ENCODE measurements at places on chromosomes 2 and 18.
A peak's percentile ranks its signal among the peaks of the same experiment; 100 is the strongest.

- no peak for DNase-seq
Observed at GRCh38 chr2:218022131-218022850, 19.5 kb upstream of the TNS1 start.

- DNase-seq: no peak
Observed at GRCh38 chr2:134683561-134684112, 35.2 kb downstream of the TMEM163 start.

- DNase-seq: peak; percentile 23
Observed at GRCh38 chr2:75079575-75079974, 119.7 kb downstream of the TACR1 start.

DNA sequence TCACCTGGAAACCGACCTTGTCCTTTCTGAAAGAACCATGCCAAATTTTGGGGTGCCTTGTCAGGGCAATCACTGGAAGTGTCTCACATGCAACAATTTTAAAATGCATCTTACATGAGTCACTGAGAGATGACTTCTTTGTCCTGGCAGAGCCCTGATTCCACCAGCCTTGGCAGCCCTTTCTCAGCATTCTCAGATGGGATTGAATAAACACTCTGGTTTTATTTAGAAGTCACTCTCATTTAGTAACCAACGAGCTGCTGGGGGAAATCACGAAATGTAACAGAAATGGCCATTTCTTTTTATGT, 3.8 kb upstream of the ATP8B1 start:
- DNase-seq: peak; percentile 87

DNA sequence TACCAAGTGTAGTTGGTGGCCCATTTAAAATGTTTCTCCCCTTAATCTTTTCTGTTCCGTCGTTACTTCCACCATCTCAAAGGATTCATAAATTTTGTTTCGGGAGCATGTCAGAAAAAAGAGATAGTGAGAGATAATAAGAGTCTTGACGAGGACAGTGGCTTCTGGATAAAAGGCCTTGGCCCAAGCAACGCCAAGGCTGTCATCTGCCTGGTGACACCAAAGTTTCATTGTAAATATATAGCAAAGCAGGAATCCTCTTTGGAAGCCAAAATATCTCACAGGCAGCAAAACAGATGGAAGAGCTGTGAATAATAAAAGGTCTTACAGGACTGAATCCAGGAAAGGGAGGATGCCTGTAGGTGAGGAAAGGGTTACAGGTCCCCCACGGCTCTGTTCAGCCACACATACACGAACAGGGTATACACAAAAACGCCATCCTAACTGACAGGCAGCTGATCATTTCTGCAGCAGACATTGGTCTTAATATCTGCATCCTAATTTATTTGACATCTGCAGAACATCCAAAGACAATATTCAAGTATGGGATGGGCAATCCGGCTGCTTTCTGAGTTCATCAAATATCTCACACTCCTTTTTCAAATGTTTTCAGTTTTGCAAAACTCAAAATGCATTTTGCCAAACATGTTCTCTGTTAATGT, 382.8 kb downstream of the OSR1 start:
- DNase-seq: no peak

GRCh38 chr2:163373496-163373895, 362.3 kb downstream of the FIGN start:
- DNase-seq: no peak

GRCh38 chr18:12883372-12883683, 709 bp downstream of the PTPN2 start:
- no peak for DNase-seq

DNA sequence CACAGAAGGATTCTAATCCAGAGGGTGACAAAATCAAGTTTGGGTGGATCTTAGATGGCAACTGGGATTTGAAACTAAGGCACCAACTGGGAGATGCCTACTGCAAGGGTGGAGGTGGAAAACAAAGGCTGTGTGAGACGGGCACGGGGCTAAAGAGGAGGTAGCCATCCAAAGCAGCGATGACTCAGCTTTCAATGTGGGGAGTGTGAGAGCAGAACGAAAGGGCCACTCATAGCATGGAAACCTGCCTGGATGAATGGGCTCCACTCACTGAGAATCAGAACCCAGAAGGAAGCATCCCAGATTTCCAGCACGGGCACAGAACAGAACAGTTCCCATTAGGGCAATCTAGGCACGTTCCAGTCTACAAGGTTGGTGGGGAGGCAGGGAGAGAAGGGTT, 159.5 kb downstream of the COL4A4 start:
- DNase-seq: no peak

- peak; percentile 4 for DNase-seq
Observed at GRCh38 chr18:40642692-40643229, 1312.3 kb upstream of the PIK3C3 start.

DNA sequence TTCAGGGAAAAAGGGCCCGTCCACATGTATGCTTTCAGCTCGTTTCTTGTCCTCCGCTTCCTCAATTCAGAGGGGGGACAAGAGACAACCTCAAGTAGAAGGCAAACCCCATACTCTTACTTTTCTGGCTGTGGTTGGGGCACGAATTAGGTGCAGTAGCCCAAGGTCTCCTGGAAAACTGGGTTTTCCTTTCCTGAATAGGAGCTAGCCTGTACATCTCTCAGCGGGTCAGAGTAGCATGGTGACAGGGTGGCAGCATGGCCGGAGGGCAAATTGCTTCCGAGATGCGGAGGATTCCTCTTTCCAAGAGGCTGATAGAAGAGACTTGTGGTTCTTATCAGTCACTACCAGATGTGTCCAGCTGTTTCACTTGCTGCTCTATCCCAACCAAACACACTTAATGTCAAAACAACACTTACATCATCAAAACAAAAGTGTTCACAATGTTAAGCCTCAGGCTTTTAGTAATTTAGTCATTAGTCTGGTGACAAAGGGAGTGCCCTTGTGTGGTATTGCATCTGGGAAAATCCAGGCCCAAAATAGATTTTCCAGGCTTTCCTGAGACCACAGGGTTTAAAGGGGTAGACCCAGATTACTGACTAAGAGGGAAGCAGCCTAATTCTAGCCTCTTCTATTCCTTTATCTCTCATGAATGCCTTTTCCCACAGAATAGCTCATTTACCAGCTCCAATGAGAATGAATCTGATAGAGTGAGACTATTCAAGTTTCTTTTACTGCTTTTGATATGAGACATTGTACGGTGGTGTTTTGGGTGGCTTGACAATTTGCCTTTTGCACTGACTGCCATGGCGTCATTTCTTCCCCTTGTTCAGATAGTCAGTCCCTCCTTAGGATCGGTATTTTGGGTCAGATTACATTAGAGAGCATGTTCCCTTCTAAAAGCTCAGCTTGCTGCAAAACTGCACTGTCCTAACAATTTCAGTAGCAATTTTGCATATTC, 162.0 kb downstream of the LTBP1 start:
- peak; percentile 47 for DNase-seq

DNA sequence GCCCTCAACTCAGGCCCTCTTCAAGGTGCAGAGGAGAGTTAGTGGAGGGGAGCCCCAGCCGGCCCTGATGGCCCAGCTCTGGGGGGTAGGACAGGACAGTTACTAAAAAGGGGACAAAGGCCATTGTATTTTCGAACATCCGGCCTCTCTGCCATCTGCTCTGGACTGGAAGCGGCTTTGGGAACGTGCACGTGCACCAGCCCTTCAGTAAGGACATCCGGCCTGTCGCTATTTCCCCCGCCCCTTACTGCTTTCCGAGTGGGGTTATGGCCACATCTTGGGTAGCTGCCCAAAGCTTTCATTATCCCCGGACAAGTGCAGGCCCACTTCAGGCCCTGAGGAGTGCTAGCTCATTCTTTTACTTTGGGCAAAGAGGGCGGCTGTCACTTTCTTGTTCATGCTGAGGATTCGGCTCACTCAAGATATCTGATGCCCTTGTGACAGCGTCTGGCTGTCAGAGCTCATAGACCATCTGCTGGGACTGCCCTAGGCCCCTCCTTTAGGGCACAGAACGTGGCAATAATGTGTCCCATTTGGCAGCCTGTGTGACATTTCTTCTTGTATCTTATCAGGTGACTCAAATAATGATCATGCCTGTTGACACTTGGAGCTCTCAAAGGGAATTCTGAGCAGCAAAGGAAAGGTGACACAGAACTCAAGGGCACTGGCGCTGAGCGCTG, 17.5 kb downstream of the SLC4A3 start:
- DNase-seq: no peak

GRCh38 chr2:121335294-121336290, 50.6 kb upstream of the TFCP2L1 start:
- DNase-seq: no peak

GRCh38 chr2:84954329-84954728, 16.6 kb upstream of the KCMF1 start:
- no peak for DNase-seq

GRCh38 chr2:159706385-159706980, 5.8 kb upstream of the MARCHF7 start:
- no peak for DNase-seq

DNA sequence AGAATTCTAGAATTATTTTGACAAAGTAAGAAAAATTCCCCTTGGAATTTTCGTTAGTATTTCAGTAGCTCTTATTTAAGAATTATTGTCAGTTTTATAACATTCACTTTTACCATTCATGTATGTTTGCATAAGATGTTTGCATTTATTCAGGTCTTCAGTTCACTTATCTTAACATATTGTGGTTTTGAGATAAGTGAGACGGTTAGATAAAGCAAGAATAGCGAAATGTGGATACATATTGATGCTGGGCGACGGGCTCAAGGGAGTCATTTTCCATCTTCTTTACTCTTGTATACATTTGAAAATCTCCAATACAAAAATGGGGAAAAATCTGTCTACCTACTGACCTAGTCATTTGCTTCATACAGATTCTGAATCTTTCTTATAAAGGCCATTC, 156.7 kb upstream of the HDAC4 start:
- no peak for DNase-seq

- no peak for DNase-seq
Observed at GRCh38 chr2:155250800-155251199, 552.3 kb downstream of the KCNJ3 start.

DNA sequence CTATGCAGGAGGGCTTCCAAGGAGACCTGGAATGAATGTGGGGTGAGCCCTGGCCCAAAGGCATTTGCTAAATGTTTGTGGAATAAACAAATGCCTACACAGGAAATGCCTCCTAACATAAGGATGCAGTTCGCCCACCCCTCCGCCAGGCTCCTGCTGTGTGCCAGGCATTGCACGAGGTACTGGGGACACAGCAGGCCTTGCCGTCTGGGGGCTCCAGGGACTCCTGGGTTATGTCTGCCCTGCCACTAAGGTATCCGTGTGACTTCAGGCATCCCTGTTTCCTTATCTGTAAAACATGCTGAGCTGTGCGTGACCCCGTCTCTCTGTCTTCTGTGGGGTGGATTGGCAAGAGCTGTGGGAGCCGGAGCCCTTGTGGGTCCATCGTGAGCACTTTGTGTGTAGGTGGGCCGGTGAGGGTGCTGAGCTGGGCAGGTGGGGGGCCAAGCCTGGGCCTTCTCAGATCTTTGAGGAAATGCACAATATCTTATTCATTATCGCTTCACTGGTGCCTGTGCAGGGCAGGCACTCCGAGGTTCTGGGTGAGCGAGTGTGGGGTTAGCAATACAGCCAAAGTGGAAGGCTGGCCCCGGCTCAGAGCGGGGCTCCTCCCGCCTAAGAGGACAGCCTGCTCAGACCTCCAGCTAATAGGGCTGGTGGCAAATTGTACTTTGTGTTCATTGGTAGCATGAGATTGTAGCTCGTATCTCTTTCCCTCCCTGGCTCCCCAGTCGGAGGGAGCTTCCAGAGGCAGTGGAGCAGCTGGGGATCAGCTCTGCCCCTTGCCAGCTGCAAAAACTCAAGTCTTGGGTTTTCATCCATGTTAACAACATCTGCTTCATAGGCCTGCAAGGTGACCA, 126.8 kb downstream of the GLI2 start:
- no peak for DNase-seq

GRCh38 chr2:128602699-128603101, 284.0 kb upstream of the HS6ST1 start:
- no peak for DNase-seq

DNA sequence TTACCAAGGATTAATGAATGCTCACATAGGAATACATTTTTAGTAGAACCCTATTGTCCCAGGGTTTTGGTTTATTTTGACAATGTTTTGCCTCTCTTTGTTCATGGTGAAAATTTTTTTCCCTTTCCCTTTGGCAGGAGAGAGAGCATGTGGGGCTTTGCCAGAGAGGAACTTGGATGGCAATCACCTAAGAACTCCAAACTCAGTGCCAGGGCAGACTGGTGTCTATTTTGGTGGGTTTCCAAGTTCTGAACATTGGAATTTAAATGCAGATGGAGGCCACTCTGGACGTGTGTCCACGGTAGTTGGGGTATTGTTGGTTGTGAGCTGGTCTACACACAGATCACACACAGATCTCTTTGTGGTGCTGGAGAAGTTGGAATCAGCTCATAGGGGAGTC, 2091.1 kb upstream of the PIK3C3 start:
- no peak for DNase-seq

- DNase-seq: no peak
Observed at GRCh38 chr2:225452677-225453076, 53.2 kb downstream of the NYAP2 start.

DNA sequence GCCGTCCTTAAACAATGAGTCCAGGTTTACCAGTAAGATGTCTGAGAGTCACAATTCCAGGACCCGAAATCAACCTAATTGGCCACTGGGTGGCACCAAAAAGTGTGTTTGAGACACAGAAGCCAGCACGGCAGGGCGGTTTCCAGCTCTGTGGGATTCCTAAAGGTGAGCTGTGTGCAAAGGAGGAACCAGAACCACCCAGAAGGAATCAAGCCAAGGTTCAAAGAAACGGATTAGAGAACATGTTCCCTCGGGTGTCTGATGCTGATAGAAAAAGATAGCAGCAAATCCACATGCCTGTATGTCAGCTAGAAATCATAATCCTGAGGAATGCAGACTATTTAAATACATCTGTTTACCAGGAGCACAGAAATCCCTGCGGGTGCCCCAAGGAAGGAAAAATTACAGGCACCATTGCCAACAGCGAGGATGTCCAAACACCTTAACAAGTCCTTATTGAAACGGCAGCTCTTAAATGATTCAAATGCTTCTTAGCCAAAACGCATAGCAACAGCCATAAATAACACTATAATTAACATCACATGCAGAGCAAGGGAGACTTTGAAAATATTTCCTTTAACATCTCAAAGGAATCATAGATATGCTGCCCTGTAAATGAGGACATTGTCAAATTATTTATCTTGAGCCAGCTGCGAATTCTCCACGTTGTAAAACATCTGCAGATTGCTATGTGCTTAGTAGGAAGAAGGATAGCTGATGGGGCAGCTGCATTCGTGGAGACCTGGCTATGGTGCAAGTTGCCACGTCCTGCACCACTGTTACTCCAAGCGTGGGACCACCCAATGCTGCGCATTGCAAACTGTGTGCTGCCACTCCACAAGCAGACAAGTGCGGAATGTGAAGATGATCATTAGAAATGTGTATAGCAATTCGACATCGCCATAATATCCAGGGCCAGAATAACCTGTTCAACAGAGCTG, 318.7 kb upstream of the NCKAP5 start:
- DNase-seq: peak; percentile 67

GRCh38 chr2:135226961-135227360, 174.9 kb downstream of the RAB3GAP1 start:
- peak; percentile 35 for DNase-seq

DNA sequence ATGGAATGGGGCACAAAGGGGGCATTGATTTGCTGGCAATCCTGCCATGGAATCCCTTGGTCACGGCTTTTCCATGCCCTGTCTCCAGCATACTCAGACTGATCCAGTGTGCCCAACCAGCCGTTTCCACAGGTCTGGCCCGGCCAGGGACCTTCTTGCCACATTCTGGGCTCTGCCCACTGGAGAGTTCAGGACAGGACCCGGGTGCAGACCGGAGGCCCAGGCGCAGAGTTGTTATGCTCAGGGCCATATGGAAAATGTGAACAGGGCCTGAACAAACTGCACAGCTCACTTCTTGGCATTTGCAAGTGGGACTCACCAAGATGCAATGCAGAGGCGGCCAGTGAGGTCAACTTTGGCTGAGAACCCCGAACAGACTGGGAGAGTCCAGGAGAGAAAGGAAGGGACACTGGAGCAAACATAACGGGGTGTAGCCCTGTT, 15.6 kb upstream of the ASAP2 start:
- peak; percentile 83 for DNase-seq
